Ammon's horn (tissue), 1 donor: ENCODE measurements at places on chromosomes 16 and 17.

DNA sequence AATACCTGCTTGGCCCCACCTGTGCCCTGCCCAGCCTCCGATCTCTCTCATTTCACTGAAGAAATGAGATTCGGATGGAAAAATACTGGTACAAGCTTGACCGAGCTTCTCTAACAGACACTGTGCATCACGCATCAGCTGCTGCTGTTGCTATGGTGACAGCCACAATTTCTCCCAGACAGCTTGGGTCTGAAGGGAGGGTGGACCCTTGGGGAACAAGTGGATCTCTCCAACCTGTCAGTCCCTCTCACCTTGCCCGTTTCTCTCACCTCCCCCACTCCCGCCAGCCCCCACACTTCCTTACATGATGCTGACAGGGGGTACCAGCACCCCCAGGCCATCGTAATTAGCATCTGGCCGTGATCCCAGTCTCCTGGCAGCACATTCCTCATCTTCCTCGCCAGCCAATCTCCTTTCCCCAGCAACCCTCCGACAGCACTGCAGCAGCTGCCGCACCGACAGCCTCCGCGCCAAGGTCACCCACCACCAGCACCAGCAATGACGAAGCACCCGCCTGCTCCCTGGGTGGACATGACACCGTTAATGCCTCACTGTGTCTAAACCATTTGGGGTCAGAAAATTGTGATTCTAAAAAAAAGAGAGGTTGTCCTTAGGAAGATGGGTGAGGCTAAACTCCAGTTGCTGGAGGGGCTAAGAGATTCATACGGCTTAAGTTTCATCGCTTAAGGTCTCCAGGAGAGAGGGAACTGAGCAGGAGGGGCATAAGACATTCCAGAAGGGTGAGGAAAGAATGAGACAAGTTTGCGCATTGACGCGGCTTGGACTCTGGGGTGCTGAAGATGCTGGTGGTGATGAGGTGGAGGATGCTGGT, 58.6 kb upstream of the TNRC6A start:
- peak; percentile 93 for DNase-seq

GRCh38 chr16:64077242-64077641, 1044.6 kb downstream of the CDH11 start:
- no peak for DNase-seq

GRCh38 chr16:48383009-48383876, 2.0 kb downstream of the SIAH1 start:
- no peak for DNase-seq

GRCh38 chr16:69613378-69614154, 47.8 kb downstream of the NFAT5 start:
- DNase-seq, result no peak

DNA sequence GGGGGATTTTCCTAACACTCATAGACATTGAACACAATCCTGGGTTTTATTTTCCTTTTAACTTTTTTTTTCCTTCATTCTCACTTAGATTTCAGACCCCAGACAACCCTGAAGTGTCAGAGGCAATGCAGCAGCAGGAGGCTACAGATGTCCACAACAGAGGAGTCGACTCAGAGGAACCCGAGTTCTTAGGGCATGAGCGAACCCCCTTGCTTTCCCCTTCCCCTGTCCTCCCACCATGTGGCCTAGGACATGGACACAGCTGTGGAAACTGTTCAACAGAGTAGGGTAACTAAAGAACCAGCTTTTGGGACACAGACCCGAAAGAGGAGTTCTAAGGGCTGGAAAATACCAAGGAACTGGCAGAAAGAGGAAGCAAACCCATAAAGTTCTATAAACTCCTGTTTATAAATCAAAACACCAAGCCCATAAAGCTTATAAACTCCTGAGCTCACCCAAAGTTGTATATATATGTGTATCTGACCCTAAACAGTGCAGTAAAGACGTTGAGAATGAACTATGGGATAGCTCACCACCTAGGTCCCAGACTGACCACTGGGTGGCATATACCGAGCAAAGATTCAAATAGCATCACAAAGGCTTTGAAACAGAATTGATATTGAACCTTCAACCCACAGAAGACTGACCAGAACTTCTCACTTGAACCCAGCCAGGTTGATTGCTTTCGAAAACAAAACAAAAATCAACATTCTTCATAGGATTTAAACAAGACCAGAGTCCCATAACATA, 33.9 kb downstream of the CMTM4 start:
- DNase-seq, result peak; percentile 76

DNA sequence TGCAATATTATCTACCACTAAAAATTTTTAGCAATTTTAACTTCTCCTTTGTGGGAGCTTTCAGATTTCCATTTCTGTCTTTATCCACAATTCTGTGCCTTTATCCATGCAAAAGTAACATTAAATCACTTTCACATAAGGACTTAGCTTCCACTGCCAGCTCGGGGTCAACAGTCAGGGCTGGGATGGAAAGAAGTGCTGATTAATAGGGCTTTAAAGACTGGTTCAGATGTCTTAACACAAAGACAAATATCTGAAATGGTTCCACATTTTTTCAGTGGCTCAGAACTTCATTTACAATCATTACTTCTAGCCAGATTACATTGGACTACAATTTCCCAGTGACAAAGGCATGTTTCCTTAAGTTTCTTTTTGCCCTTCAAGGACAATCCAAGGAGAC, 191.8 kb upstream of the CPHXL start:
- DNase-seq, result no peak
